A673 (cell line): ENCODE measurements at places on chromosomes 16 and 17. TPM values are rescaled to one million over a fixed set of nuclear protein-coding genes. Genes with fewer than 3 reads are reported as not detected.

DNA sequence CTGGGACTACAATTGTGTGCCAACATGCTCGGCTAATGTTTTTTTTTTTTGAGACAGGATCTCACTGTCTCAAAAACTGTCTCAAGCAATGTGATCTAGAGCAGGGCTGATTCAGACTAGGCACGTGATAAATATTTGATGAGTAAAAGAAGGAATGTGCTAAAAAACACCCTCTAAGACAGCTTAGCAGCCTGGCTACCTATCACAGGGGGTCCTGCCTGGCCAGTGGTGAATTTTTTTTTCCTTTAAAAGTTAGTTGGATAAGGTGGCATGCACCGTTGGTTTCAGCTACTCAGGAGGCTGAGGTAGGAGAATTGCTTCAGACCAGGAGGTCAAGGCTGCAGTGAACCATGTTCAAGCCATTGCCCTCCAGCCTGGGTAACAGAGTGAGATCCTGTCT, 14.8 kb upstream of the GPATCH8 start:
- DNase-seq = no peak

GRCh38 chr17:75652341-75652740, 14.6 kb downstream of the RECQL5 start:
- DNase-seq = no peak

GRCh38 chr16:4685776-4686496, 7.4 kb upstream of the NUDT16L1 start:
- no peak for DNase-seq

DNA sequence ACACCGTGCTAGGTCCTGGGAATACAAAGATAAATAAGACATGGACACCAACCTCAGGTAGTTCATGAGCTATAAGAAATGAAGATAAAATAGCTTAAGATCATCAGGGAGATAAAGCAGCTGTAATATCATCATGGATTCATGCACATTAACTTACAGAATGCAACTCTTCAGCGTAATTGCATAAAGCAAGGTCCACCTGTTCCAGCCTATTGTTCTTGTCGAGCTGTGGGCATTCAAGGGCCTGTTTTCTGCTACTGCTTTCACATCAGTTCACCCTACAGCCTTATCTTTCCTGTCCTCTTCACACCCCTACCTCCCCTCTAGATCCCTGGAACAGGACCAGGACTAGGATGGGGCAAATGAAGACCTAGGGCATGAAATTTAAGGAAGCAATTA, 133.9 kb downstream of the SPACA3 start:
- no peak for DNase-seq

Gene QRICH2
- total RNA-seq = 3.3 and 4.3 TPM in 2 replicates

- DNase-seq = no peak
Measured at GRCh38 chr17:44757045-44757917, 1.5 kb upstream of the ADAM11 start.

- DNase-seq = peak; percentile 34
Measured at GRCh38 chr17:49703557-49704277, 4.0 kb downstream of the SLC35B1 start.

Gene TNP2
- total RNA-seq = not detected in 2 replicates

DNA sequence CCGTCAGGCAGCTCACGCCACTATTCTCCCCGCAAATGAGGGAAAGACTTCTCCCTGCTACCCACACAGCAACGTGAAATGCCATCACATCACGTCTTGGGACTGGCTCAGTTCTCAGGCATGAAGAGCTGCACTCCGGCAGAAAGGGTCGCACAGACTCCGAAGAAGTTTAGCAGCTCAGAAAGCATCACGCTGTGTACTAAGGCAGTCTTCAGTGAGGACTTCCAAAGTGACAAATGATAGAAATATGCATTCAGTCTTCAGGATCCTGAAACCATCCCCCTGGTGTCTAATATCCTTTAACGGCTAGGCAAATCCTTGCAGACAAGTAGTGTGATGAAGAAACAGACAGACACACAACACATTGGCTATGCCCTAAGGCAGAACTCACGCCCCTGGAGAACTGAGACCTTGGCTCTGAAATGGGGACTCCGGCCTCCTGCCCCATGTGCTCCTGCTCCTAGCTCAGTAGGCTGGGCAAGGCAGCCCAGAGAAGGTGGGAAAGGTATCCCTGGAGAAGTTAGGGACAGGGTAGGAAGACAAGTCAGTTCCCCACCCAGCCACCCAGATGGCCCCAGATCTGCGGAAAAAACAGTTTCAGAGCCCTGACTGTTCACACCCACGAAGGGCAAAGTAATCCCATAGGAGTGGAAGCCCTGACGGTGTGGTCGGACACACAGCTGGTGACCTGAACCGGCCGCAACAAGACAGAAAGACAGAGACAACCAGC, 1.6 kb downstream of the XYLT1 start:
- no peak for DNase-seq

- DNase-seq = peak; percentile 69
Measured at GRCh38 chr17:68431661-68432071, 25.6 kb downstream of the WIPI1 start.

DNA sequence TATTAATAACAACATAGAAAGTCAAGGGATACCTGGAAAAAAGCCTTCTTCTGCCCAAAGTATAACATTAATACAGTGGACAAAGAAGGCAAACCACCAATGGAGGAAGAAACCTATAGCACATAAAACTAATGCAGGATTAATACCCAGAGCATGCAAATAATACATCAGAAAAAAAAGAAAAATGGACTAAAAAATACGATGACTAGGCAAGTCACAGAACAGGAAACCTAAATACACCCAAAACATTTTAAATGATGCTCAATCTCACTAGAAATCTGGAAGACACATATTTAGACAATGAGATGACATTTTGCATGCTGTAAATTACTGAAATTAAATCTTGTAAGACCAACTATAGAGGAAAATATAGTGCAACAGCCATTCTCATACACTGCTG, 55.9 kb downstream of the MED13 start:
- no peak for DNase-seq

- DNase-seq = no peak
Measured at GRCh38 chr17:2946144-2946543, 117.3 kb downstream of the OR1D5 start.

Gene DHRS7C
- total RNA-seq = not detected in 2 replicates

DNA sequence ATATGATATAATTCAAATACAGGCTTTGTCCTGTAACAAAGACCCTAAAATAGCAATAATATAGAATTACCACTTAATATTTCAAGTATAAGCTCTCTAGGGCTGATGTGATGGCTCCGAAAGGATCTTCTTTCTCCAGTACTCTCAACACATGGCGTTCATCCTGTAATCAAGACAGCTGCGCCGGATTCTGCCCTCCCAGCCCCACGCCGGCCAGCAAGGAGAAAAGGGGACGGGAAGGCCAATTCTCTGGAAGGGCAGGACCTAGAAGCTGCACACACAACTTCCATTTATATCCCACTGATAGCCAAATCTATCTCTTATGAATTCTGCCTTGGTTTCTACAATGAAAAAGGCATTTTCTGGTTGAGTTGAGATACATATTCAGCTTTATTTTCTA, 32.0 kb downstream of the CCDC182 start:
- DNase-seq = no peak

Gene HOXB1
- total RNA-seq = not detected in 2 replicates

DNA sequence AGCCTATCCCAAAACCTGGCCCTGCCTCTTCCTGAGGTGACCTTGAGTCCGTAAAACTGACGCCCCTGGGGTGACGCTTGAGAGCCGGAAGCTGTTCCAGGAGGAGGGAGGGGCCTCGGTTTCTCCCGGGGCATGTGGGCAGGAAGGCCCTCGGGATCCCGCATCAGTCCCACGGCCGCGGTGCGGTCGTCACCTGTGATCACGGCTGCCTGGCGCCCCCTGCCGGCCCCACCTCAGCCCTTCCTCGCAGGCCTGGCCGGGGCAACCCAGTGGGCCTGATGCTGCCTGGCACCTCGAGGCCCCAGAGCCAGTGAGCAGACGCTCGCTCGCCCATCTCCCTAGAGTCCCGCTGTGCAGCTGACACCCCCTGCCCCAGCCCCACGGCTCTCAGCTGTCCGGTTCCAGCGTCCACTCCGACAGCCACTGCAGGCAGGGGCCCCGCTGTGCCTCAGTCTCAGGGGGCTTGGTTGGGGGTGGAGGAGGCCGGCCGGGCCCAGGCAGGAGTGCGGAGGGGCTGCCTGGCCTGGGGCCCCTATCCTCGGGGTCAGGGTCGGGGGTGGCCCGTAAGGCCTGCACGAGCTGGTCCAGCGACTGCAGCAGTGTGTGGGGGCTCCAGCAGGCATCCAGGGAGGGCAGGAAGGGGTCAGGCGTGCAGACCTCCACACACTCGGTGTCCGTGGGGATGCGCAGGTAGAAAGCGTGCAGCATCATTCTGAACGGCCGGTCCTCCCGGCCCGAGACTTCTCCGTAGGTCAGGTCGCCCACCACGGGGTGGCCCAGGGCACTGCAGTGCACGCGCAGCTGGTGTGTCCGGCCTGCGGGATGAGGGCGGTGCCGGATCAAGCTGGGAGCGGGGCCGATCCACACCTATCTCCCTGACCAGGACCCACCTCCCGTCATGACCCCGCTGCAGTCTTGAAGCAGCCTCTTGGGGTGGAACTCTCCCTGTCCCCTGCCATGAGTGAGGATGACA, 2.3 kb downstream of the RPUSD1 start:
- DNase-seq = peak; percentile 53

DNA sequence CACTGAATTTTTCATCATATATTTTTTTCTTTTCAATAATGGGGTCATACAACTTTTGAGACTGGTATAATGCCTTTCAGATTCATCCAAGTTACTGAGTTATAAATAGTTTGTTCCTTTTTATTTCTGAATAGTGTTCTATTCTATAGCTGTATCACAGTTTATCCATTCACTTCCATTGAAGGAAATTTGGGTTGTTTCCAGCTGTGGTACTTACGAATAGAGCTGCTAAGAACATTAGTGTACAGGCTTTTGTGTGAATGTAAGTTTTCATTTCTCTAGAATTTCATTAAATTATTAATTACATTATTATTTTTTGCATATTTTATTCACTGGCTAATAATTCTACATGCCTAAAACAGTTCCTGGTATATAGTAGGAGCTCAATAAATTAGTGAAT, 52.9 kb downstream of the SNTB2 start:
- DNase-seq = no peak

DNA sequence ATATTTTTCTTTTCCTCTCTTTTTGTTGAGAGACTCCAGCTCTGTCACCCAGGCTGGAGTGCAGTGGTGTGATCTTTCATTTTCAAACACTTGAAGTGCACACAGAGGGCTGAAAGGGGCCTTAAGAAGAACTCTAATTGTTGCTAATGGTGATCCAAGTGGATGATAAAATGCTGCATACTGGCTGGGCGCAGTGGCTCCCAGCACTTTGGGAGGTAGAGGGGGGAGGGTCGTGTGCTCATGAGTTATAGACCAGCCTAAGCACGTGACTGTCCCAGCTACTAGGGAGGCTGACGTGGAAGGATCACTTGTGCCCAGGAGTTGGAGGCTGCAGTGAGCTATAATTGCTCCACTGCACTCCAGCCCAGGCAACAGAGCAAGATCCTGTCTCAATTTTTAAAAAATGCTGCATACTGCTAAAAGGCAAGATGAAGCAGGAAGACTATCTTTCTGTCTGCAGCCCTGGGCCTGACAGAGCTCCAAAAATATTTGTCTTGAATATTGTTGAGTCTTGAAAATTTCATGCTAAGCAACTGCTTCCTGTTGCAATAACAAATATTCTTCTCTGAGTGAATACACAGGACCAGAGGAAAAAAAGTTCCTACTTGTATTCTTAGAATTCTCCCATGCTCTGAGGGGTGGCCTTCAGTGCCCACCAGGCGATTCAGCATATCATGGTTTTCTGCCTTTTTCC, 63.7 kb upstream of the AKTIP start:
- DNase-seq = no peak

Gene GAA
- 7.5 and 12.7 TPM in 2 replicates for total RNA-seq

GRCh38 chr17:40293363-40293762, 5.7 kb downstream of the CDC6 start:
- no peak for DNase-seq

- no peak for DNase-seq
Measured at GRCh38 chr17:9817086-9817485, 4.8 kb downstream of the GSG1L2 start.

GRCh38 chr17:14204084-14204483, 32.6 kb downstream of the CDRT15 start:
- DNase-seq = no peak

DNA sequence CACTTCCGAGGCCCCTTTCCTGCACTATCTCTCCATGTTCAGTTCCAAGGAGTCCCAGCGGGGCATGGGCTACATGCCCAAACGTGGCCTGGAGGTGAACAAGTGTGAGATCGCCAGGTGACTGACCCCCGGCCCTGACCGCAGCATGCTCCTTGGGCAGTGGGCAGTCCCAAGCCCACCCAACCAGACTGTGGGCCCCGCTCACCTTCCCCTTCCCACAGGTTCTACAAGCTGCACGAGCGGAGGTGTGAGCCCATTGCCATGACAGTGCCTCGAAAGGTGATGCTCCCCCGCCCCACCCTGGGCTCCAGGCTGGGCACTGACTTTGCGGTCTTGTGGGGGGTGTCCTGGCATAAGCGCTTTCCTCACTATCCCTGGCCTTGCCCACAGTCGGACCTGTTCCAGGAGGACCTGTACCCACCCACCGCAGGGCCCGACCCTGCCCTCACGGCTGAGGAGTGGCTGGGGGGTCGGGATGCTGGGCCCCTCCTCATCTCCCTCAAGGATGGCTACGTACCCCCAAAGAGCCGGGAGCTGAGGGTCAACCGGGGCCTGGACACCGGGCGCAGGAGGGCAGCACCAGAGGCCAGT, 4.7 kb downstream of the CORO1A start:
- no peak for DNase-seq

DNA sequence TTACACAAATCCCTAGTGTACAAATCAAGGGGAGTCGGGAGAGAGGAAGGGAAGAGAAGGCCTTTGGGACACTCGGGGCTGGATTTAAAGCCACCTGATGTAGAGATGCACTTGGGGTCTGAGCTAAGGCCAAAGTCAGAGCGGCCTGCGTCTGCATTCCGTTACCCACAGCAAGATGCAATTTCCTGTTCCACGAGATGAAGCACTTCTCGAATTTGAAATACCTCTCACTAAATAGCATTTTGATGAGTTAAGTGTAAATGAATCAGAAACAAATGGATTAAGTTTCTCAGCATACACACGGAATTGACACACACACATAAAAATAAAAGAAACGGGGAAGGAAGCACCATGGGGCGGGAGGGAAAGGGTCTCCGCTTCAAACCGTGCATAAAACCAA, 386.0 kb downstream of the SOX9 start:
- DNase-seq = peak; percentile 44

Gene PPM1E
- total RNA-seq = 6.0 and 8.4 TPM in 2 replicates

GRCh38 chr17:21300601-21301571, 16.4 kb downstream of the MAP2K3 start:
- DNase-seq = no peak

- DNase-seq = no peak
Measured at GRCh38 chr16:28977703-28978662, 3.4 kb downstream of the SPNS1 start.

GRCh38 chr17:45314741-45315647, 1.8 kb downstream of the MAP3K14 start:
- no peak for DNase-seq
